ENCODE measurements at places on chromosomes 4 and X. TPM values are rescaled to one million over a fixed set of nuclear protein-coding genes. Genes with fewer than 3 reads are reported as not detected.

Gene CFP
- 4.4 TPM for polyA plus RNA-seq

Gene SASH3
- 6.2 TPM for polyA plus RNA-seq

Gene LEF1
- polyA plus RNA-seq = 2.3 TPM

Gene NLGN4X
- not detected for polyA plus RNA-seq

Gene TLR1
- 1.8 TPM for polyA plus RNA-seq

Gene LYAR
- 3.6 TPM for polyA plus RNA-seq

All from sigmoid colon (tissue), 7 donors.